ENCODE measurements at places on chromosomes 4 and X.
A peak's percentile ranks its signal among the peaks of the same experiment; 100 is the strongest.

GRCh38 chr4:88204882-88205281, 46.4 kb upstream of the ABCG2 start:
- no peak for DNase-seq

DNA sequence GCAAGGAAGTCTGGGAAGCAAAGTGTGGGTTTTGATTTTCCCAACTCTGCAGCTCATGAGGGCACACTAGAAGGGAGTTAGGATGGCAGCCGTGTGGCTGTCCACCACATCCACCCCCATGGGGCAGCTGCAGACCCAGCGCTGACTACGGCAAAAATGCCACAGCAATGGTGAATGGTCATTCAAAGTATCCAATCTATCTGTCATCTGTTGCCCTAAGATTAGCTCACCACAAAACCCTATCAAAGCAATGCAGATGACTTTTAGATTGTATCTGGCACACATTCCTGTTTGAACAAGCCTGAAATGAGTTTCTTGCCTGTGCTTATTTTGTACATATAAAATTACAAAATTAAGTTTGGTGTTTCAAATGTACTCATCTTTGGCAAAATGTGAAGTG, 29.7 kb upstream of the HPSE start:
- no peak for DNase-seq

- peak; percentile 52 for DNase-seq
These were observed 5.3 kb upstream of the OTC start for GRCh38 chrX:38347136-38347535.

- DNase-seq: no peak
These were observed 85.9 kb upstream of the ACSL4 start for GRCh38 chrX:109818976-109819375.

GRCh38 chr4:153553155-153553818, 87.1 kb downstream of the TMEM131L start:
- DNase-seq: no peak

GRCh38 chrX:17226736-17227135, 148.3 kb upstream of the NHS start:
- DNase-seq: no peak

GRCh38 chrX:39121903-39122302, 320.6 kb downstream of the MID1IP1 start:
- no peak for DNase-seq

DNA sequence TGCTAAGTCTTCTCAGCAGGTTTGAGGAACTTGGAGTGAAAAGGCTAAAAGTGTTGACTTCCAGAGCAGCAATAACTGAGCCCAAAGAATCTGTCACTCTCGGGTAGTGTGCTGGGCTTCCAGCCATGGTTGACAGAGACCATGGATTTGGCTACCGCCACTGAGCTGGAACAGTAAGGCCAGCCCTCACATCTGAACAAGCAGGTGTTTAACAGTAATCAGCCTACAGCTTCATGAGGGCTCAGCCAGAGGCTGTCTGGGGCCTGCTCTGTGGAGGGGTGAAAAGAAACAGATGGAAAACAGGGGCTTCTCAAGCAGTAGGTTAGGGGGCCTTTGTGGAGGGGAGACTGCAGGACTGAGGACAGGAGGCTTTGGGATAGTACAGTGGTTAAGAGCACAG, 14.9 kb downstream of the RASL11B start:
- DNase-seq: no peak

- no peak for DNase-seq
These were observed 30.6 kb downstream of the ABHD18 start for GRCh38 chr4:127995776-127996175.

- no peak for DNase-seq
These were observed 13.8 kb downstream of the GPM6B start for GRCh38 chrX:13803116-13803515.

- DNase-seq: no peak
These were observed 50.4 kb upstream of the ETNPPL start for GRCh38 chr4:108813261-108813660.

- DNase-seq: no peak
These were observed 12.4 kb downstream of the SMIM14 start for GRCh38 chr4:39626261-39626660.

DNA sequence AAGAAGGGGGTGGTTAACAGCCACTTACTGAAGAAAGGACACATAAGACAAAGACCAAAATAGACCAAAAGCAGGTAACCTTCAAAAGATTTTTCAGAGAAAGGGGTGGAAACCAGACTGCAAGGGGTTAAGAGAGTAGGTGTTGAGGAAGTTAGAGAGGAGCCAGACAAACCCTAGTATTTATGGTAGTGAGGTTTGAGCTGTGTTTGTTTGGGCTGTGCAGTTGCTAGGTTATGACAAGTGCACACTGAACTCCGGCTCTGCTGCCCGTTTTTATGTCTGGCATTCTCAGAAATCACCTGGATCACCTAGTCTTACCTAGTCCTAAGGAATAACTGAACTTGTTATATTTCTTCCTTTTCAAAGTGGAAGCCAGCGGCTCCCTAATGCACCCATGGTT, 22.9 kb upstream of the G3BP2 start:
- no peak for DNase-seq

DNA sequence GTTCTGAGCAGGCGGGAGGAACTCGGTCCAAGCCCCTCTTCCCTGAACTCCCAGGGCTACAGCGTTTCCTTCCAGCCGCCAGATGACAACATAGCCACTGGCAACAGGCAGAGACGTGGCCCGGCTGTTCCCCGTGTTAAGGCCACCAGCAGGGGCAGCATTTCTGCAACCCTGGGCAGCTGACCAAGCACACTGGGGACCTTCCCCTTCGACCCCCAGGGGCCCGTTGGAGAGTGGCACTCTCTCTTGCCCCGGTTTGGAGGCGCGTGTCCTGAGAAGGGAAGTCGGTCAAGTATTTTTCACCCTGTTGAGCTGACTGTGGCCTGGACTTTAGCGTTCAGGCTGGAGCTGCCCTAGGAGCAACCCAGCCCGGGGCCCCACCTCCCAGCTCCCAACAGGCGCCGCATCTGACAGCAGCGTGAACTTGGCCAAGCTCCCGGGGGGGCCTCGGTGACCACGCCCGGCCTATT, 37.6 kb downstream of the ZBTB49 start:
- no peak for DNase-seq

Data from RCC 7860 (cell line).